ENCODE measurements at places on chromosomes 11 and 22.

- DNase-seq: no peak
Measured at GRCh38 chr11:116731821-116732220, 41.0 kb downstream of the BUD13 start.

DNA sequence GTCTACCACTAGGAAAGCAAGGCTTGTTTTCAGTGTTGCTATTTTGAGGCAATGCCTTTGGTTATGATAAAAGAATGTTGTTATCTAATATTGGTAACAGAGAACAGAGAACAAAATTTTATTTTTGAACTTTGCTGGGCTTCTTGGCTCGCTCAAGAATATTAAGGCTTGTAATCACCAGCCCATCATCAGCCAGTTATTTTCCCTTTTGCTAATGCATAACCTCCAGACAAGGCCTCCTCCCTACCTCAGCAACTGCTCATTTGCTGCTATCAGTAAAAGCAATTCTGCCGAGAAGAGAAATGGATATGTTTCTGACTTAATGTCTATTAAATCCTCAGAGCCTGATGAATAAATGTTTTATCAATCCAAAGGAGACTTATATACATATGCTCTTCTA is 8.9 kb downstream of the MTMR2 start:
- no peak for DNase-seq

- no peak for DNase-seq
Measured at GRCh38 chr11:61543606-61544306, 35.2 kb downstream of the LRRC10B start.

- DNase-seq: no peak
Measured at GRCh38 chr11:72958791-72959190, 144.6 kb downstream of the ATG16L2 start.

- DNase-seq: no peak
Measured at GRCh38 chr11:15114501-15115475, at the start of gene INSC. Gene INSC (plus strand): TSS chr11:15114923. CDS start chr11:15149175, 34,252 bp downstream.
